ENCODE measurements at places on chromosomes 5 and 9. TPM values are rescaled to one million over a fixed set of nuclear protein-coding genes. Genes with fewer than 3 reads are reported as not detected.

Gene DNAI1
- 0.12 TPM for total RNA-seq

Gene NMUR2
- total RNA-seq, result 0.14 TPM

Gene MELK
- total RNA-seq, result 75.9 TPM

Gene PKD2L2
- total RNA-seq, result not detected

Gene ORM1
- not detected for total RNA-seq

Gene SLC36A3
- not detected for total RNA-seq

Gene ARID3C
- not detected for total RNA-seq

Gene DBH
- total RNA-seq, result not detected

Gene ATG12
- 54.5 TPM for total RNA-seq

Gene PRLR
- 0.16 TPM for total RNA-seq

Gene DIRAS2
- total RNA-seq, result 0.02 TPM

Gene TMEM174
- not detected for total RNA-seq

Gene KLHL3
- 0.18 TPM for total RNA-seq

Gene TNIP1
- total RNA-seq, result 127 TPM

Gene LCN15
- total RNA-seq, result not detected

Gene IL9
- not detected for total RNA-seq

Gene CTXN3
- total RNA-seq, result not detected

Gene PRDM9
- total RNA-seq, result not detected

Gene ANKRD34B
- total RNA-seq, result not detected

Gene PCDHGB1
- total RNA-seq, result 1.9 TPM

Gene GDA
- total RNA-seq, result 0.97 TPM

Gene GADD45G
- total RNA-seq, result 0.42 TPM

Gene C9orf50
- total RNA-seq, result not detected

Gene AQP7
- total RNA-seq, result 0.35 TPM

Gene SPINK7
- total RNA-seq, result not detected

Gene REEP2
- total RNA-seq, result 5.3 TPM

Gene SVEP1
- total RNA-seq, result 1.6 TPM

Gene LECT2
- not detected for total RNA-seq

Gene CD14
- 3.8 TPM for total RNA-seq

Gene CER1
- not detected for total RNA-seq

Gene CAMSAP1
- total RNA-seq, result 24.4 TPM

Gene PCDHB13
- 0.06 TPM for total RNA-seq

Gene IL31RA
- total RNA-seq, result 1.8 TPM

Gene VAV2
- 39.3 TPM for total RNA-seq

Gene TPPP
- total RNA-seq, result 5.8 TPM

Gene FBN2
- total RNA-seq, result 17.3 TPM

Gene CLIC3
- total RNA-seq, result 3.3 TPM

Gene GCNT4
- 0.46 TPM for total RNA-seq

Gene NREP
- 2.4 TPM for total RNA-seq

Gene PPIP5K2
- 24.6 TPM for total RNA-seq

Gene ANKRD18A
- 4.9 TPM for total RNA-seq

Gene SREK1IP1
- 10.0 TPM for total RNA-seq

Gene OR13F1
- not detected for total RNA-seq

Gene PRRX2
- total RNA-seq, result 8.8 TPM

Gene PRR16
- 0.09 TPM for total RNA-seq

Gene RNF183
- total RNA-seq, result 0.09 TPM

Gene SLC45A2
- total RNA-seq, result not detected

Gene SLC2A8
- 8.9 TPM for total RNA-seq
